ENCODE measurements at places on chromosomes 1 and 21.

GRCh38 chr1:185317034-185317885 lies at the start of gene IVNS1ABP:
Gene IVNS1ABP, minus strand, starts transcription at chr1:185317243. Its CDS starts 7,750 bp downstream, at chr1:185309493.
- peak; percentile 94 for DNase-seq

DNA sequence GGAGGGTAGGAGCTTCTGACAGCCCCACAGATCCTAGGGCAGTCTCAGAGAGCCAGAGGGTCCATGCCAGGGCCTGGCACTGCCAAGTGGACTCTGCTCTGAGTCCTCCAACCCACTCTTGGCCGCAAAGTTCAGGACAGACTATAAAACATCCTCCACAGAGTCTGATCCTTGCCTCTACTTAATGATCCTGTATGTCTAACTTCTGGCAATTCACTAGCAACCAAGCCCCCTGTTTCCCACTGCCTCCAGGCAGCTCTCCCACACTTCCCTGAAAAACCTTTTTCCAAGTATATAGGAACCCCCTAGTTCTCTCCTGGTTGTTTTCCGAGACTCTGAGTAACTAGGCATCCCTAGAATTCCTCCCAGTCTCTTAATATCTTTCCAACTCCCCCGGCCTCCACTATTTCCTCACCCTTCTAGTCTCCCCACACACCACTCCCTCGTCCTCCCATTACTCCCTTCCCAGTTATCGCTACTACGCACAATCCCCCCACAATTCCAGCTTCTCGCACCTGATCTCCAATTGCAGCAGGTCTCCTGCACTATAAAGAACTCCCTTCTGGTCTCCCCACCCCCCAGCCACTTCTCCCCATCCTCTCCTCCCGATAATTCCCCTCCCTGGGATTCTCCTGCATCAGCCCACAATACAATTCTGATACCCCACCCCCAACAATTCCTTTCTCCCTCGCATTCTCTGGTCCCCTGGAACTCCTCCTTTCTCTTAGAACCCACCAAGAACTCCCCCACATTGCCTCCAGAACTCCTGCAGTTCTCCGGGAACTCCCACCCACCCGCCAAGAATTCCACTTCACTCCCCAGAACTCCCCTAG lies 574 bp downstream of the IGSF9 start:
- peak; percentile 32 for DNase-seq

DNA sequence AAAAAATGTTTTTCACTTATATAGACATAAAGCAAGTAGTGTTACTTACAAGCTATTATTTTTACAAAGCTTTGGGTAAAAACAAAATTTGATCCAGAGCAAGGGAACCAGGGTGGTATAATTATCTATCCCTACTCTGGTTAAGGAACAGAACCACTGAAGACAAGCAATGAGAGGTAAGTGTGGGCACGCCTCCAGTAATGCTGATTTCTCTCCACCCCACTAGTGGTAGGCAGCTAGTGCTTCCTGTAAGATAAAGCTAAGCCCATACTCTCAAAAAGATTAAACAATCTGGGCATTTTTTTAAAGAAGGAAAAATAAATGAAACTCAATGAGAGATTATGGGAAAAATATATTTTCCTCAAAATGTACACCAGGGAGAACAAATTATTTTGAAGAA lies 22.1 kb downstream of the TFB2M start:
- no peak for DNase-seq

GRCh38 chr1:175162955-175163354 lies 29.6 kb downstream of the KIAA0040 start:
- no peak for DNase-seq

DNA sequence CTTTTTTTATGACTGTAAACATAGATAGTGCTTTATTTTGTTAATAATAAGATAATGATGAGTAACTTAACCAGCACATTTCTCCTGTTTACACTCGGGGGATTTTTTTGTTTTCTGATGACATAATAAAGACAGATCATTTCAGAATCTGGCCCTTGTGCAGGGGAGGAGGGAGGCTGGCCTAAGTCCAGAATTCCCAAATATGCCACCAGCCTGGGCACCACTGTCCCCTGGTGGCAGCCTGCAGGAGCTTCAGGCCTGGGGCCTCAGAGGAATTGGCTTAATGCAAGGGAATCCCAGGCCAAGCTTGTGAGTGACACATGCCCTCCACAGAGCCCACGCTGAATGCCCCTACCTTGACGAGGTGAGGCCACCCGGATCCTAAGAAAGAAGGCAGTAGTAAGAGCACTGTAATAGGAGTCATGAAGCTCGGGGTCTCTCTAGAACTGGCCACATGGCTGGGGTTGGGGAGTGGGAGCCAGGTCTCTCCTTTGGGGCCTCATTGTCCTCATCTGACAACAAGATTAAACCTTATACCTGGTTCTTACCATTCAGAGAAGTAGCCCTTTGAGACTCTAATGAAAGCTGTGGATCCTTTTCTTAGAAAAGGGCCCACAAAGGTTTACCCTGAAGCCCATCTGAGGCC lies 24.1 kb downstream of the ETNK2 start:
- peak; percentile 74 for DNase-seq

DNA sequence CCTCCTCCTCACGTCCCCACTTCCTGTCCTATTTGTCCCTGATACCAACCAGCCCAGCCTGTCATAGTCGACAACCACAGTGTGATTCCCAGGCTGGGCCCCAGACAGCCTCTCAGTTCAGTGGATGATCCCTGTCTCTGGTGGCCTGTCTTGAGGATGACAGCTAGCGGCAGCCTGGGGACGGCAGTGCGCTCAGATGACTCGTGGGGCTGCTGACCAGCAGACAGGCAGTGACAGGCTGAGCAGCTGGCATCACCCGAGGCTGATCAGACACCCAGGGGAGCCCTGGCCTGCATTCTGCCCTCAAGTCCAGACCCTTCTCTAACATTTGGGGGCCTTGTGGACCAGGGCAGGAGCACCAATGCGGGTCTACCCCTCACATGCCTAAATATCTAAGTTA lies 21.0 kb downstream of the NKAIN1 start:
- DNase-seq, result no peak

GRCh38 chr1:236673289-236673919 lies 12.9 kb upstream of the ACTN2 start:
- DNase-seq, result no peak

DNA sequence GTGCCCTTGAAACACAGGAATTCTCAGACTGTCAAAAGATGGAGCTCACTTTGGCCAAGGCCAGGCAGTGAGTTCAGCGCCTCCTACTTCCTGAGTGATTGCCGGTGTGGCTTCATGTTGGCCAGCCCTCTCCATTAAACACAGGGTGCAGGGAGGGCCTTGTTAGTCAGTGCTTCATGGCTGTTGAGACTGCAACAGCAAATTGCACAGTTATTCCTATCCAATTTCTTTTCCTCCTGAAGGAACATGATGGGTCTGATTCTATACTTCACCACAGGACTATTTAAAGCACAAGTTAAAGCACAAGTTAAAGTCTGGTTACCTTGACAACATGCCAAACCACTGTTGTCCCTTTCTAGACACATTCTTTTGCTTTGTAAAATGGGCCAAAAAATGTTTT lies 156.6 kb downstream of the SIPA1L2 start:
- DNase-seq, result peak; percentile 30

GRCh38 chr1:224168859-224169380 lies 14.1 kb upstream of the DEGS1 start:
- DNase-seq, result no peak

- DNase-seq, result peak; percentile 82
Observed at GRCh38 chr1:37602750-37603694, 7.3 kb upstream of the GNL2 start.

DNA sequence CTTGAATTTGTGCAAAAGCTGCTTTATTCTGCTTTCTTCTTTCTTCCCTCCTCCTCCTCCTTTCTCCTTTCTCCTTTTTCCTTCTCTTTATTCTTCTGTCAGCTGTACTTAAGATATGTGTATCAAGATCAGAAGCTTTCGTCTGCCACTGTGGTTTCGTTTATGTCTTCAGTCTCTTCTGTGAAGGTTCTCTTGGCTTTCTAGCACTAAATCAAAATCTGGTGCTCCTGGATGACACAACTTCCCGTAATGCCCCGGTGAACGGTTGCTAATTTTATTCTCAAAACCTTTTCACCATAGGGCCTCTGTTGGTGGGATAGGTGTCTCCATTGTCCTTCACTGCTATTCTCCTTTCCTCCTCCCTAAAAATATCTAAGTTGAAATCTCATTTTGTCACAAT lies 5.0 kb downstream of the ATF6 start:
- no peak for DNase-seq

DNA sequence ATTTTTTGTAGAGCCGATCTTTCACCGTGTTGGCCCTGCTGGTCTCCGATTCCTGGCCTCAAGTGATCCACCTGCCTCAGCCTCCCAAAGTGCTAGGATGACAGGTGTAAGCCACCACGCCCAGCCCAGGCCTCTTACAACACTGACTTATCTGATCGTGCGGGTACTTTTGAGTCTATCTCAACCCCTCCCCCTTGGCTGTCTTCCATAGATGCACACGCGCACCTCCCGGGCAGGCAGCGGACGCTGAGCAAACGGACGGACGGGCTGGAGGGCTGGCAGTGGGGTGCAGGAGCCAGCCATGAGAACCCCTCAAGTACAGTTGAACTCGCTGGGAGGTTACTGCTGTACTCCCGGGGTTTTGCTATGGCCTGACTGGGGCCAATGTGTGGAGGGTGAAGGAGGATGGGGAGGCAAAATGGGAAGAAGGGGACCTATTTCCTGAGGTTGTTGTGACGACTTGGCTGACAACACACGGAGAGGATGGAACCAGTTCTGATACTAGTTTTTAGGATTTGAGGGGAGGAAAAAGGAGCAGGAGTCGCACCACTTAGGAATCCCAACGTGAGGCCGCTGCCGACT lies 959 bp downstream of the CD58 start:
- peak; percentile 28 for DNase-seq

DNA sequence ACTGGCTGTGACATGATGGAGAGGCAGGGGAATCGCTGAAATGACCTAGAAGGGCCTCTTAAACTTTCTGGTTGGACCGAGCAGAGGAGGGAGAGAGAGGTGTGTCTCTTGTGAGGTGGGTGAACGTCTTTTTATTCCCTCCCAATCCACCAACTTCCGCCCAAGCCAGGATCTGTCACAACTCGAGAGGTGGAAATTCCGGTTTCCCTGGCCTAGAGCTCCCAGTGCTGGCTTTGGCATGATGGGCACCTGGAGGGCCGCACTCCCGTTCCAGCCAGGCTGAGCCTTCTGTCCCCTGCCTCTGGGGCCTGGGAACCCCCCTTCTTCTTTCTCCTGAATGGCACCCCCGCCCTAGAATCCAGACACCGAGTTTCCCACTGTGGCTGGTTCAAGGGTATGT lies at the start of gene SEMA4A:
Gene SEMA4A (plus strand): TSS at position 224 of the 400 bp plus-strand sequence. CDS start 994 bp downstream, outside the sequence.
- peak; percentile 73 for DNase-seq

GRCh38 chr1:117657031-117657430 lies 51.2 kb downstream of the TENT5C start:
- DNase-seq, result no peak

DNA sequence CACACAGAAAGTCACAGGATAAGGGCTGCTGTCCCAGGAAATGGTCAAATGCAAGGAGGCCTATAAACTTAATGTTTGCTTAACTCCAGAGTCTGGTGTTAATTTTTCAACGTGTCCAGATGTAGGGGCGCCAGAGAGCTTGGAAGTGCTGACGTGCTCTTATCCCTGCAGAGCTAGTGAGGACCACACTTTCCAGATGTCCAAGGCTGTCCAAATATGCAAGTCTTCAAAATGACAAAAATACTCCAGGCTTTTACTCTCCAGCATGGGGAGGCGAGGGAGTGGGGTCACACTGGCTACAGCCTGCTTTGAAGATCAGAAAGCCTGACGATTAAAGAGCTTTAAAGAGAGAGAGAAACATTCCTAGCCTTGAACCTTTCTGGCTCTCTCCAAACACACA lies 57.6 kb downstream of the ABCA4 start:
- peak; percentile 40 for DNase-seq

- DNase-seq, result no peak
Observed at GRCh38 chr1:187513190-187513589, 684.4 kb downstream of the PLA2G4A start.

DNA sequence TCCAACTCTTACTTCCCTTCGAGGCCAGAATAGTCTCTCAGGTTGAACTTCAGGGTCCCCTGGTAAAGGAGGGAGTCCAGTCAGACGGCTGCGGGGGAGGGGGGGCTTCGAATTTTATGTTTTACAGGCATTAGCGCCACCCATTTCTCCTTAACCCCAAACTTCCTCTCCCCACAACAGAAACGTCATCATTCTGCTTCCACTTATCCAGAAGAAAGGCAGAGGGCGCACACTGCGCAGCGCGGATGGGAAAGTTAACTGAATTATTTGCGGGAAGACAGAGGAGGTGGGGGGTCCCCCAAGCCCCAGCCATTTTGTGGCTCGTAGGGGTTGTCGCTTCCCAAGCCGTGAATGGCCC lies 529 bp upstream of the PRMT2 start:
- DNase-seq, result peak; percentile 69

DNA sequence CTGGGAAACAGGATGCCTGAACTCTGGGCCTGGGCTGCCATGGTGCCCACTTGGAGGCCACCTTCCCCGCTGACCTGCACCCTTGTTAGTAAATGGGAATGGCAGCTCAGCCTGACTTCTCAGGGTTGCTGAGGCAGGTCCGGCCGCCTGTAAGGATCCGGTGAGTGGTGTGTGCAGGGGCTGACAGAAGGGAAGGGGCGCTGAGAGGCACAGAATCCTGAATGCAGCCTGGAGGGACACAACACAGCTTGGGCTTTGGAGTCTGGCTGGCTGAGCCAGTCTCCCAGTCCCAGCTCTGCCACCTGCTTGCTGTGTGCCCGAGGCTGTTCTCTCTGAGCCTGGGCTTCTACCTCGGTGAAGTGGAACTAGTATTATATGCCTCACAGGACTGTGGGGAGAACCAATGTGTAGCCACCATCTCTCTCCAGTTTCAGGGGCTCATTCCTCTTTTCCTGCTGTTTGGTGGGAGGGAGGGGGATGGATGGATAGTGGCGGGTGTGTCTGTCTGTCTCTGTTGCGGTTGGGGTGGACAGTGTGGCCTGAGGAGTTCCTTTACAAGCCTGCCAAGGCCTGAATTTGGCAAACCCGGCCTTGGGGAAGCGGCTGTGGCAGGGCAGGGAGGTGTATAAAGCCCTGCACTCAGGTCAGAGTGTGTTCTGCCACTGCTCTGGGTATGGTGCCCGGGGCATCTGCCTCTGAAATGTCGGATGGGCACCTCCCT lies 18.0 kb downstream of the ADORA1 start:
- no peak for DNase-seq

DNA sequence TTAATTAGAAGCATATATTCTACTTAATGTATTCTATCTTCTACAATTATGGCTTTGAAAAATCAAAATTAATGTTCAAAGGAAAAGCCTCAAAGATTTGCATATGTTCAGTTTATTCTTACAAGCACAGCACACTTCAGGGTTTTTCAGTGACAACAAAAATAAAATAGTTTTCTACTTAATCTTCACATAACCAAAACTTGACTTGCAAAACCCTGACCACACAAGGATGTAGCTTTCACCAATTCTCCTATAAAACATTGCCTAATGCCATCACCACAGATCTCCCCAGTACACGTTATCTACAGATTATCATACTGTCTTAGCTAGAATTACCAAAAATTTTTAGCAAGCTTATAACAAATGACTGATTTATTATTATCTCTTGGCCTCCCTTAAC lies 23.3 kb downstream of the LPAR3 start:
- DNase-seq, result no peak

- DNase-seq, result peak; percentile 78
Observed at GRCh38 chr1:201042779-201043461, 19.4 kb upstream of the KIF21B start.

- no peak for DNase-seq
Observed at GRCh38 chr1:226661965-226662364, 77.1 kb downstream of the ITPKB start.
